ENCODE measurements at places on chromosomes 13 and 19.

- DNase-seq, result peak; percentile 87
Measured at GRCh38 chr19:14366529-14366928, 14.7 kb upstream of the ADGRE5 start.

- DNase-seq, result no peak
Measured at GRCh38 chr19:6564393-6564792, 26.6 kb downstream of the CD70 start.

DNA sequence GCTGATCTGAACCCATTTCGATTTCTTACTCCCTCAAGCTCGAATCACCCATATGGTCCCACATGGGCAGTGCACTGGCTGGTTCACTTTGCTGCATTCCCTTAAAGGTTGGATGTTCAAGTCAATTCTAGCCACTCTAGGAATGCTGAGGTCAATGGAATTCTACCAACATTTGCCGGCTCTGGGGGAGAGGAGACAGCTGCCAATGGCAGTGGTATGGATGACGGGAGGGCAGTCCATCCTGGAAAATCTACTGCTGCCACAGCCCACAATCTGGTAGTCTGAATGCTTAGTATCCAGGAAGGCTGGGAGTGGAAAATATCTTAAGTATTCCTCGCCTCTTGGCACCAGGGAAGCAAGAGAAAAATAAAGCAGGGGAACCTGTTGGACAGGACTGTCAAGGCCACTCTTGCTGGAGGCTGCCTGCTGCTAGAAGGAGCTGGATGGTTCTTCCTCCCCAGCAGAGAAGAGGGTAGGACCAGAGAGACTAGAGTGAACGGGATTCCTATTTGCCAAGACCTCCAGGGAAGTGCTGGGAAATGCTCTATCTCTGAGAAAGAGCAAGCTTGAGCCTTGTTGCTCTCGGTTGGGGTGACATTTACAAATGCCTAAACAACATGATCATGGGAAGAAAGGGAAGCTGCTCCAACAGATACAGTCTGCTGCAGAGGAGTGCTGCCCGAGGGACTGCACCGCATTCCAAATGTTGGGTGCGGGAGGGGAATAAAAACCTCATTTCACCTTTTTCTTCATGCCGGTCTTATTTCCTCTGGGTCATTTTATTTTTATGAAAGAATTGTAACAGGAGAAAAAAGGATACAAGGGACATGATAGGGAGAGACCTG lies 20.7 kb upstream of the HMGB1 start:
- no peak for DNase-seq

DNA sequence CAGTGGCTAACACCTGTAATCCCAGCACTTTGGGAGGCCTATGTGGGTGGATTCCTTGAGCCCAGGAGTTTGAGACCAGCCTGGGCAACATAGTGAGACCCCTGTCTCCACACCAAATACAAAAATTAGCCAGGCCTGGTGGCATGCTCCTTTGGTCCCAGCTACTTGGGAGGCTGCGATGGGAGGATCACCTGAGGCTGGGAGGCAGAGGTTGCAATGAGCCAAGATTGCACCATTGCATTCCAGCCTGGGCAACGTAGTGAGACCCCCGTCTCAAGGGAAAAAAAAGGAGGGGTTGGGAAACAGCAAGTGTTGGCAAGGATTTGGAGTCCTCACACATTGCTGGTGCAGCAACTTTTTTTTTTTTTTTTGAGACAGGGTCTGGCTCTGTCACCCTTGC lies 19.2 kb downstream of the SPTBN4 start:
- DNase-seq, result no peak

- no peak for DNase-seq
Measured at GRCh38 chr13:43431290-43431716, 355.5 kb downstream of the ENOX1 start.

DNA sequence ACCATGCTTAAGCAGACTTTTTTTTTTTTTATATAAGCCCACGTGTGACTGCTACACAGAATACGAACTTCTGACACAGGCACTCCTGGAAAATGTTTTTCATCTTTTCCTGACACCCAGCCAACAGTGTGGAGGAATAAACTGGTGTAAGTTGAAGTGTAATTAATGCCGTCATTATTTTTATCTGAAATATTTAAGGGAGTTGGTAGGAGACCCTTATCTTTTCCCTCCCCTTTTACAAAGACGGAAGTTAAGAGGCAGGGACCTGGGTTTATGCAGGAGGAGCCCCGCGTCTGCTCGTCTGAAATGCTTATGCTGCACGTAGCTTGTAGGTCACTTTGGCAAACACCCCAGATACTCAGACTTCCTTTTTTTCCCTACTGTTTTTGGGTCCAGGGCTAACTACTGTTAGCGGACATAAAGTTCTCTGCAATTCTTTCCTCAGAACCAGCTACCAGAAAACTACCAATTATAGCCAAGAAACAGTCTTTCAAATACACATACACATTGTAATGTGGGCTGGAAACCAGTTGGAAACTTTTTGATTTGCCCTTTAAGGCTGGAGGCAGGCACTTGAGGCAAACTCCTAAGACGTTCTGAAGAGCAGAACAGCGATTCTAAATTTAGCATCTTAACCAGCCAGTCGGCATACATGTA lies 50.8 kb downstream of the EFNB2 start:
- DNase-seq, result no peak

DNA sequence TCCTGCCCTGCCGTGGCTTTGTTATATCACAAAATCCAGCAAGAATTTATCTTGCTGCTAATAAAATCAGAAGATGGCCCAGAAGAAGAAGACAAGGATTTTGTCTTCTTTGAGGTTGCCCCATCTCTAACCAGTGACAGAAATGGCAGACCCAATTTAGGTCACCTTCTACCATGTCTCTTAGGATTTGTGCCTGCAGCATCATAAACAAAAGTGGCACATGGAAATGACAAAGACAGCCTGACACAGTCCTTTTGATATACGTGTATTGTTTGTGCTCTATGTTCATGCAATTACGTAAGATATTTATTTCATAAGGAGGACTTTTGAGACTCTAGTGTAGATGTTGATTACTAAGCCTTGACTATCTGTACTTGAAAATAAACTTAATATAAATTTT lies 135.9 kb upstream of the TMTC4 start:
- DNase-seq, result no peak

DNA sequence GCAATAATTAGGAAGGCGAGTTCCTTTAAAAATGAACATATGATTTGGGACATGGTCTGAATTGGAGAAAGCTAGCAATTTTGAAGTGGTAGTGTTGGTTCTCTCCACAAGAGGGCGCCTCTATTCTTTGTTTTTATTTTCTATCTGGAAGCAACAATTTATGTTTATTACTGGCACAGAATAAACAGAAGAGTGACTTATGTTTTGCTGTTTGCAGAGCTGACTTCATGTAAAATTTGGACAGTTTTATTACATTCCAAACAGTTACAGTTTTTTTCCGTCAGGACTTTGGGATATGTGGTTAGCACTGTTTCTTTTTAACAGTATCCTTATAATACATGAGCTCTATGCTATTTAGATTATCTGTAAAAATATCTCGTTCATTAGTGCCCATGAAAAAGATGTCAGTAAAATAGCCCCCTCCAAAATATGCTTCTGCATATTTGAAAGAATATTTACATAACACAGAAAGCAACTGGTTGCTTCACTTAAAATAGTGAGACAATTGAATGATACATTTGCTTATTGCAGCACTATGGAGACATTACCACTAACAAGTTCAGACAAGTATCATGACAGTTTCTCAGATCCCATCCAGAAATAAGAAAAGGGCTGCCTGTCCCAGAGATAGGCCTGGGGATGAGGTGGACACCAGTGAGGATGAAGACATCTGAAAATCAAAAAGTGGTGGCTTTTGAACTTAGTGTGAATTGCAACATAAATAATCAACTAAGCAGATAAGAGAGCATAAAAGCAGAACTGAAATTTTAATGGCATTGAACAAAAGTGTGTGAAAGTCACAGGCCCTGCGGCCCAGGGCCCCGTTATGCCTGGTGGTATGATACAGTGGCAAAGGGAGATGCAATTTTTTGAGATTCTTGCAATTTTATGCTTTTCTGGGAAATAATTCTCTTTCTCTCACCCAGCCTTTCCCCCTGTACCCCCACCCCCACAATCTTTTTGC lies 32.3 kb upstream of the FGF9 start:
- DNase-seq, result peak; percentile 43

DNA sequence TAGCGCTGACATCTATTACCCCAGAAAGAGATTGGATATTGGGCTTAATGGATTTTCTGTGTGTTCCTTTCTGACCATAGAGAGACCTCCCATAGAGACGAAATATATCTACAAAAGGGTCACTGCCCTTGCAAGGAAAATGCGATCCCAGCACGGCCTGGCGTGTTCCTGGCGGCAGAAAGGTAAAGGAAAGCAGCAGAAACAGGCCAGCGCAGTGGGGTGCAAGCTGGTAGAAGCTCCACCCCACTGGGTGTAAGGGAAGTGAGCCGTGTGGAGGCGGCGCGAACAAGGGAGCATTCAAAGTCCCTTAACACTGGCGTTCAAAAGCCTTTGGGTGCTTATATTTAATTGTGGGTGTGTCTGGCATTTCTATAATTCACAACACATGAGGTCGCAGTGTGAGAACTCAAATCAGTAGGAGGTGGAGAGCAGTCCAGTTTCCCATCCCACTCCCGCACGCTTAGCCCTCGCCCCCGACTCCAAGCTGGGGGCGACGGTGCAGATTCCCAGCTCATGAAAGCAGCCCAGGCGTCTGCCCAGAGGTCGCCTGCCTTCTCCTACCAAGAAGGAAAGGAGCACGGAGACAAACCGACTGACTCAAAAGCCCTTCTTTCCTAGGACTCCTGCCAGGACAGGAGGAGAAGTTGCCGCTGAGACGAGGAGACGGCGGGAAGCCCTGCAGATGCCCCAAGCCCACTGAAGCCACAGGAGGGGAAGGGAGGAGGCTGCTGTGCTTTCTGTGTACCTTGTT lies 478.4 kb downstream of the FOXO1 start:
- DNase-seq, result no peak

- DNase-seq, result no peak
Measured at GRCh38 chr13:44411841-44412240, 38.2 kb downstream of the SERP2 start.

DNA sequence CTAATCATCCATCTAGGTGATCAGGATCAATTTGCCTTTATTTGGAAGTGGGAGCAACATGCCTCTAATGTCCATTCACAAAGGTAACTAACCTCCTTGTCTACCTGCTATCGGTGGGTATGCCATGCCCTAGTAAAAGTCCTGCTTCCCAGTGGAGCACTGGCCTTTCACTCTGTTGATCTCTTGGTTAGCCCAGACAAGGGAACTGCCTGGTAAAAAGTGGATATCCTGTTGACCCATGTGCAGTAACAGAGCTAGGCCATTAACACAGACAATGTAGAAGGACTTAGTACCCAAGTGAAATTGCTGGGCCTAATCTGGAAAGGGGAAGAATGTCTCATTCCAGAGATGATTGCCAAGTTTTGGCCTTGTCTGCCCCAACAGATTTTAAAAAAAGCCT lies 171.5 kb upstream of the CSNK1A1L start:
- DNase-seq, result no peak

GRCh38 chr13:96734499-96734898 lies 259.8 kb downstream of the OXGR1 start:
- no peak for DNase-seq

GRCh38 chr19:45103508-45104319 lies 10.7 kb downstream of the PPP1R37 start:
- peak; percentile 87 for DNase-seq

DNA sequence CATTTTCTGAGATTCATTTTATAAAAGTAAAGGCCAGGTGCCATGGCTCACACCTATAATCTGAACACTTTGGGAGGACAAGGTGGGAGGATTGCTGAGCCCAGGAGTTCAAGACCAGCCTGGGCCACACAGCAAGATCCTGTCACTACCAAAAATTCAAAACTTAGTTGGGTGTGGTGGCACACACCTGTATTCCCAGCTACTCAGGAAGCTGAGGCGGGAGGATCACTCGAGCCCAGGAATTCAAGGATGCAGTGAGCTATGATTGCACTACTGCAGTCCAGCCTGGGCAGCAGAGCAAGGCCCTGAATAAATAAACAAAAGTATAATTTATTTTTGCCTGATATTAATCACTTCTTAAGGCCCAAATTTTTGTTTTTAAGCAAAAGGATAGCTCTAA lies 40.5 kb downstream of the DHRS12 start:
- no peak for DNase-seq

GRCh38 chr13:58573743-58574142 lies 942.2 kb downstream of the PCDH17 start:
- DNase-seq, result no peak

DNA sequence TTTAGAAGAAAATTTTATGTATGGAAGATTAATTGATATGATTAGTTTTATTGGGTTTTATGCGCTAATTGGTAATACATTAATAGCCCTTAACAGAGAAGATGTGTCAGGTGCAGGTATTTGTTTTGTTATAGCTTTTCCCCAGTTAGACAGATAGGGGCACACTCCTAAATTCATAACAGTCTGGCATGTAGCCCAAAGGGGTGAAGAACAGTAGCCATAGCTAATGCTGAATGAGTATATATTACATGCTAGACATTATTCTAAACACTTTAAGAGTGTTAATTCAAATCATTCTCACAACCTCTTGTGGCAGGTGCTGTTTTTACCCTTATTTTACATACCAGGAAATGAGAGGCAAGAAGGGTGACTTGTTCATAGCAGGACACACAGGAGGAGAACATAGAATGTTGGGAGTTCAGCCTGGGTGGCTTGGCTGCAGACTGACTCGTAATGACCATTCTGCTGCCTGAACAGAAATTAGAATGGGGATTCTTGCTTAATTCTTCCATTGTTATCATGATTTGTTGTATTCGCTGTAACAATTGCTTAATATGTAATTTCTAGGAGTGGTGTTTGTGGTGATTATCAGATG lies 20.1 kb downstream of the PCCA start:
- DNase-seq, result no peak

DNA sequence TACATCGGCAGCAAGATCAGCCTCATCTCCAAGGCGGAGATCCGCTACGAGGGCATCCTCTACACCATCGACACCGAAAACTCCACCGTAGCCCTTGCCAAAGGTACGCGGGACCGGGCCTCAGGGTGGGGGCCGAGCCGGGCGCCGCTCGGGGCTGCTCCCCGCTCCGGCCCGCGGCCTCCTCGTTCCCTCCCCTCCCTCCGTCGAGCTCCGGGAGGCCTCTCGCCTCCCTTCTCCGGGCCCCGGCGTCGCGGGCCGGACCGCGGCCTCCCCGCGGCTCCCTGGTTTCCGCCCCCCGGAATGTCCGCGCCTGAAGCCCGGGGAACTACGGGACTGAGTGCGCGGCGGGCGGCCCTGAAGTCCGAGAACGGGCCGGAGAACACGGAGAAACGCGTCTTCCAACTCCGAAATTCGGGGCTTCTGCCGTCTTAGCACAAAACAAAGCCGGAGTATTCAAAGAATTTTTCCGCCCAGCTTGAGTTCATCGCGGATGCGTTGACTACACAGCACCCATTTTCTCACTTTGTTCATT lies 423 bp downstream of the LSM14A start:
- peak; percentile 76 for DNase-seq
